ENCODE measurements at places on chromosomes 3 and 15.

GRCh38 chr3:189589179-189589569 is 42.0 kb upstream of the TP63 start:
- H3K27me3 ChIP-seq: no peaks in the 10 kb centered on the region
- no peak overlapping the region for H3K27ac ChIP-seq
- H3K36me3 ChIP-seq: peaks cover 10% of the 10 kb centered on the region
- no peak overlapping the region for H3K4me3 ChIP-seq

- peaks cover 26% of the 10 kb centered on the region for H3K4me1 ChIP-seq
- no peak for DNase-seq
- H3K4me3 ChIP-seq: peak overlapping the region; percentile 51
- H3K36me3 ChIP-seq: peaks cover 3% of the 10 kb centered on the region
- H3K27ac ChIP-seq: peak overlapping the region; percentile 9
These were observed 85.0 kb downstream of the ATP10A start for GRCh38 chr15:25778161-25778560.

- no peaks in the 10 kb centered on the region for H3K4me1 ChIP-seq
- H3K4me3 ChIP-seq: no peak overlapping the region
- no peak overlapping the region for H3K27ac ChIP-seq
- H3K27me3 ChIP-seq: no peaks in the 10 kb centered on the region
These were observed 604.9 kb upstream of the CFAP20DC start for GRCh38 chr3:59654480-59655417.

DNA sequence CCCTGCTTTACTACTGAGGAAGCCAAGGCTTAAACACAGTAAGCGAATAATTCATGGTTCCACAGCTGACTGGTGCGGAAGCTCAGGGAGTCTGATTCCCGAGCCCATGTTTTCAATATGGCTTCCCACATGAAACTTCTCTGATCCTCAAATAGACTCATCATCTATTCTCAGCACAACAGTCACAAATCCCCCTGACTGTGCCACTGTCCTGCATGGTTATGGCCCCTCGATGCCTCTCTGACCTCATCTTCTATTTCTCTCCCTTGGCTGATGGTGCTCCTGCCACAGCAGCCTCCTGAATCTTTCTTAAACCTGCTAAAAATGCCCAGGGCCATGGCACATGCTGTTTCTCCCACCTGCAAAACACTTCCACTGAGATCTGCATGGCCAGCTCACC is 43.2 kb downstream of the SRGAP3 start:
- H3K4me1 ChIP-seq: no peaks in the 10 kb centered on the region
- no peak for DNase-seq
- peaks cover 3% of the 10 kb centered on the region for H3K27me3 ChIP-seq
- no peak overlapping the region for H3K4me3 ChIP-seq
- no peak overlapping the region for H3K27ac ChIP-seq

GRCh38 chr3:177224414-177224813 is 27.1 kb upstream of the TBL1XR1 start:
- no peaks in the 10 kb centered on the region for H3K27me3 ChIP-seq
- H3K27ac ChIP-seq: peak overlapping the region; percentile 62
- H3K36me3 ChIP-seq: no peaks in the 10 kb centered on the region
- H3K4me3 ChIP-seq: peak overlapping the region; percentile 42

GRCh38 chr3:54633444-54634121 is 294.3 kb downstream of the LRTM1 start:
- DNase-seq: no peak
- H3K36me3 ChIP-seq: no peaks in the 10 kb centered on the region
- H3K27me3 ChIP-seq: peaks cover 22% of the 10 kb centered on the region
- H3K27ac ChIP-seq: no peak overlapping the region
- H3K4me1 ChIP-seq: no peaks in the 10 kb centered on the region

- H3K36me3 ChIP-seq: no peaks in the 10 kb centered on the region
- H3K4me1 ChIP-seq: no peaks in the 10 kb centered on the region
- no peak for DNase-seq
- no peak overlapping the region for H3K4me3 ChIP-seq
These were observed 42.8 kb downstream of the ABTB1 start for GRCh38 chr3:127715532-127715931.

DNA sequence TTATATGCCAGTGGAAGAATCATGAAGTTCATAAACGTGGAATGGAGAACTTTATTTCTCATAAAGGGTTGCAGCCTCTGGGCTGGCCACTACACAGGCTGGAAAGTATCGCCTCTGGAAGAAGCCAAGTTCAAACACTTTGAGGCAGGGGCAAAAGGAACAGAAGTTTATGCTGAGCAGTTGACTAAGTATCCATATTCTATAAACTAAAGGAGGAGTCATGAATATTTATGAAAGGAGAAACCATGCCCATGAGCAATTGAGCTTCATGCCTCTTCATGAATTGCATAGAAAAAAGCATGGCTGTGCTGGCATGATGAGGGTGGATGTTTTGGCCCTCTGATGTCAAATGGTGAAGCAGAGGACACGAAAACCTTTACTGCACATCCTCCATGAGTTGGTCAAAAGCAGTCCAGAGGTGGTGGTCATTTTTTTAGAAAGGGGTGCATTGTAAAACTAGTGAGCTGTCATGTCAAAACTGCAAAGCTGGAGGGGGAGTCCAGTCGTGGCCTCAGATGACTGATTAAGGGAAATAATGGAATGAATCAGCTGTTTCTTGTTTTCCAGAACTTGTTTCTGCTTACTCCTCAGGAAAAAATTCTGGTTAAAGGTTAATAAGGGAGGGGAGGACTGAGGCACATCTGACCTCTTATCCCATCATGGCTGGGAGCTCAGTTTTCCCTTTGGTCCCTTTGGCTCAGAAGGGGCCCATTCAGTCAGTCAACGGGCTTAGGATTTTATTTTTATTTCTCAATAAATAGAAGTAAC is 276.7 kb downstream of the CHL1 start:
- DNase-seq: no peak
- H3K36me3 ChIP-seq: no peaks in the 10 kb centered on the region
- H3K4me3 ChIP-seq: no peak overlapping the region
- H3K27ac ChIP-seq: no peak overlapping the region

- no peaks in the 10 kb centered on the region for H3K27me3 ChIP-seq
- DNase-seq: no peak
- no peak overlapping the region for H3K4me3 ChIP-seq
- peaks cover 29% of the 10 kb centered on the region for H3K36me3 ChIP-seq
- peaks cover 87% of the 10 kb centered on the region for H3K4me1 ChIP-seq
These were observed 240.4 kb upstream of the BHLHE40 start for GRCh38 chr3:4738737-4739274.

DNA sequence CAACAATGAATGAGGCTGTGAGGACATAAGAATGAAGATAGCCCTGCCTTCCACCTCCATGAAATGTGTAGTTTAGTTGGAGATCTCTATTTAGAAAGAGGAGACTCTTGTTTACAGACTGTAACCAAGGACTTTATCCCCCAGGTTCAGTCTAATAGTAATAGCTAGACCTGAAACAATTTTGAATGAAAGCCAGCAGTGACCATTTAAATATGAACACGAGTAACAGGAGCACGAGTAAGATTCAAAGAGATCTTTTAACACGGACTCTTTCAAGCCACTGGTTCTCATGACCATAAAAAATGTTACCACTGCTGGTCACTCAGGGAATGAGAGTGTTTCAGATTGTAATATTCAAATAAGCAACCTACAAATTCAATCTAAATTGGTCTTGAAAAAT is 123.1 kb downstream of the FMN1 start:
- no peaks in the 10 kb centered on the region for H3K36me3 ChIP-seq
- no peak overlapping the region for H3K27ac ChIP-seq
- H3K4me3 ChIP-seq: no peak overlapping the region
- peaks cover 17% of the 10 kb centered on the region for H3K4me1 ChIP-seq
- DNase-seq: no peak
- peaks cover 7% of the 10 kb centered on the region for H3K27me3 ChIP-seq

GRCh38 chr15:97903971-97904572 is 56.4 kb upstream of the ARRDC4 start:
- H3K4me3 ChIP-seq: no peak overlapping the region
- peaks cover 56% of the 10 kb centered on the region for H3K27me3 ChIP-seq
- DNase-seq: no peak
- peaks cover 3% of the 10 kb centered on the region for H3K4me1 ChIP-seq
- H3K36me3 ChIP-seq: no peaks in the 10 kb centered on the region

GRCh38 chr3:34405159-34405558 is 606.7 kb downstream of the PDCD6IP start:
- H3K36me3 ChIP-seq: no peaks in the 10 kb centered on the region
- no peaks in the 10 kb centered on the region for H3K4me1 ChIP-seq
- DNase-seq: no peak
- H3K4me3 ChIP-seq: no peak overlapping the region
- no peak overlapping the region for H3K27ac ChIP-seq

DNA sequence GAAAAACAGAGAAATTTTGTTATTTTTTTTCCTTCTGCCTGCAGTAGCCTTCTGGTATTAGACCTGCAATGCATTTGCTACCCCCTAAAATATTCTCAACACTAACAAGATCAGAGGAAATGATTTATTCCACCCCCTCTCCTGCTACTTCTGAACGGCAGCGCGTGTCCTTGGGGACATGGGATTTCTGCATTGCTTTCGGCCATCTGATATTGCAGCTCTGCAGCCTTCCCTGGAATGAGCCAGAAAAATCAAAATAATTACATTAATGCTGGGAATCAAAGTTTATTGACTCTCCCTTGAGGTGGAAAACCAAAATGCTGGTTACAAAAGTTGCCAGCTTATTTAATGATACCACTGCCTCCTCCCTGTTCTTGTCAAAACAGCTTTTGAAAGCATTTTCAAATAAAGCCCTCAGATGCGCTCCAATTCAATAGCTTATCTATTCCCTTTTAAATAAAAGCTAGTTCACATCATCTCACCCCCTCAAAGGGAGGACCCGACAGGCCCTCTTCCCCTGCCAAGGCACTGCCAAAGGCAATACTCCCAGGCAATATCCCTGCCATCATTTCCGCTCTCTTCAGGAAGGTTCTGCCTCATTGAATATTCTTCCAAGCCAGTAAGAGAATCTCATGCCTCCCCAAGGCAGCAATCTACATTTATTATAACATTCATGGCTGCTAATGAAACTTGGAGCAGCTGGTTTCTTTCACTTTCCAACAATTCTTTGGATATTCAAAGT is 96.6 kb downstream of the FHIT start:
- no peaks in the 10 kb centered on the region for H3K36me3 ChIP-seq
- peaks cover 6% of the 10 kb centered on the region for H3K4me1 ChIP-seq
- H3K4me3 ChIP-seq: no peak overlapping the region
- H3K27me3 ChIP-seq: no peaks in the 10 kb centered on the region

DNA sequence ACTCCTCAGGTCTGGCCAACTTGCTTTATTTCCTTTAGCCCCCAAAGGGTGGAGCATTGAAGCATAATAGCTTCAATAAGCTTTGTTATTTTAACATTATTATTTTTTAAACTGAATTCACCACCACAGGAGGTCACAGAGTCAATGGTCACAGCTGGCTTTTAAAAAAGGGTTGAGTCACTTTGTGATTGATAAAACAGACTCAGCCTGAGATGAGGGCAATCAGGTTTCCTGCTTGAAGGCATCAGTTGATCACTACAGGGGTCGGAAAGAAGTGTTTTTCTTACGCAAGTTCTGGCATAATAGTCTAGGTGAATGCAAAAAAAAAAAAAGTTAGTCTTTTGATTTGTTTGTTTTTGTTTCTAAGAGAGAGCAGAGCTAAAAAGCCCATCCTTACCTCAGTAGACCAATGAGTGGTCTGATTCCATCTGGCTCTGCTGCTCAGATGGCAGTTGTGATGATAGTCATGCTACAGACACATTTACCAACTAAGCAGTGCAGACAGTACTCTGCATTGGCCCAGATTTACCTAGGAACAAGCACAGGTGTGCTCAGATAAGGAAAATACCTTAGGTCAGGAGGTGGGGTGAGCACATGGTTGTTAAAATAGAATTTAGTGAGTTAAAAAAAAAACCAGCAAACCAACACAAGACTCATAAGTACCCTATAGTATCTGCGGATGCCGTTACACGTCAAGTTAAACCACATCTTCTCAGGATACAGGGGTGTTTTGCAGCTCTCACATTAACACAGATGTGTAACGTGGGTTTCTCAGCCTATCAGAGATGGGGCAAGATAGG is 22.6 kb downstream of the ZNF80 start:
- no peaks in the 10 kb centered on the region for H3K27me3 ChIP-seq
- peak; percentile 84 for DNase-seq
- no peak overlapping the region for H3K27ac ChIP-seq

DNA sequence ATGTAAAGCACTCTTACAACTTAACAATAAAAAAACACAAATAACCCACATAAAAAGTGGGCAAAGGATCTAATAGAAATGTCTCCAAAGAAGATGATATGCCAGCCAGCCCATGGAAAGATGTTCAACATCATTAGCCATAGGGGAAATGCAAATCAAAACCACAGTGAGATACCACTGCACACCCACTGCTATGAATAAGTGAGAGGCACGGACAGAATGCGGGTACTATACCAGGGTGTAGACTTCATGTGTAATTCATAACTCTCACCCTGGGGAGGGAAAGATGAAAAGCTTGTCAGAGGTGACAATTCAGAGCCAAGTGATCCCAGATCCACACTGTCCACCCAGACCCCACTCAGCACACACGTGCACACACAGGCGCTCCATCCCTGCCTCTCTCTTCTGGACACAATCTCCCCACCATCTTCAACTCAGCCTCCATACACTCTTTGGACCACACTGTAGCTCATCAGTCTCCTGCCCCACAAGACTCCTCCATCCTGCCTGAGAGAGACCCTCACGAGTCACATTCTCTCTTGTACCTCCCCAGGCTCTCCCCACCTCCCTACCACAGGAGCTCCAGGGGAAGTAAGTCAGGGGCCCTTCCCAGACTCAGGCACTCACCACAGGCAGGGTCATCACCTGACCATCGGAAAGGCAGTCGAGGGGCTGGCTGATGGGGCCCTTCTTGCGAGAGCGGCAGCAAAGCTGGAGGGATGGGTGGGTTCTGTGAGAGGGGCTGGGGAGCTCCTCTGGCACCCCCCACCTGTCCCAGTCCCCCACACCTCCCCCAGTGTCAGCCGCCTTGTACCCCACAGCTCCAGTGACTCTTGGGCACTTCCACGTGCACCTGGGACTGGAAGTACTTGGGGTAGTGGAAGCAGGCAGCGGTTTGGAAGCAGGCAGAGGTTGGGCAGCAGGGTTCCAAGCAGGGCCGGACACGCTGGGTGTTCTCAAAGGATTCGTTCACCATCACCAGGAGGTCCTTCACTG is 21.3 kb downstream of the PLA2G4E start:
- no peak overlapping the region for H3K27ac ChIP-seq
- no peak for DNase-seq
- no peak overlapping the region for H3K4me3 ChIP-seq
- no peaks in the 10 kb centered on the region for H3K4me1 ChIP-seq
- H3K36me3 ChIP-seq: no peaks in the 10 kb centered on the region
- no peaks in the 10 kb centered on the region for H3K27me3 ChIP-seq

- DNase-seq: no peak
- no peak overlapping the region for H3K27ac ChIP-seq
- peaks cover 13% of the 10 kb centered on the region for H3K27me3 ChIP-seq
- H3K4me1 ChIP-seq: no peaks in the 10 kb centered on the region
These were observed 198.7 kb upstream of the PFN2 start for GRCh38 chr3:150169330-150169940.

- no peak overlapping the region for H3K27ac ChIP-seq
- no peak for DNase-seq
- peaks cover 3% of the 10 kb centered on the region for H3K4me1 ChIP-seq
- H3K4me3 ChIP-seq: no peak overlapping the region
These were observed 698.7 kb downstream of the FHIT start for GRCh38 chr3:60552581-60552980.

GRCh38 chr3:45551214-45552010 is 43.1 kb upstream of the LIMD1 start:
- H3K36me3 ChIP-seq: no peaks in the 10 kb centered on the region
- DNase-seq: no peak
- no peak overlapping the region for H3K4me3 ChIP-seq
- H3K27me3 ChIP-seq: no peaks in the 10 kb centered on the region

- H3K4me3 ChIP-seq: no peak overlapping the region
- no peaks in the 10 kb centered on the region for H3K27me3 ChIP-seq
- no peak overlapping the region for H3K27ac ChIP-seq
- H3K4me1 ChIP-seq: no peaks in the 10 kb centered on the region
- DNase-seq: no peak
- H3K36me3 ChIP-seq: no peaks in the 10 kb centered on the region
These were observed 149.9 kb upstream of the RASGRP1 start for GRCh38 chr15:38714309-38715072.
